ENCODE measurements at places on chromosomes 5 and 9.

- DNase-seq, result no peak
Observed at GRCh38 chr5:32443145-32443540, 1.4 kb downstream of the ZFR start.

- no peak for DNase-seq
Observed at GRCh38 chr5:17233488-17233887, 16.1 kb downstream of the BASP1 start.

DNA sequence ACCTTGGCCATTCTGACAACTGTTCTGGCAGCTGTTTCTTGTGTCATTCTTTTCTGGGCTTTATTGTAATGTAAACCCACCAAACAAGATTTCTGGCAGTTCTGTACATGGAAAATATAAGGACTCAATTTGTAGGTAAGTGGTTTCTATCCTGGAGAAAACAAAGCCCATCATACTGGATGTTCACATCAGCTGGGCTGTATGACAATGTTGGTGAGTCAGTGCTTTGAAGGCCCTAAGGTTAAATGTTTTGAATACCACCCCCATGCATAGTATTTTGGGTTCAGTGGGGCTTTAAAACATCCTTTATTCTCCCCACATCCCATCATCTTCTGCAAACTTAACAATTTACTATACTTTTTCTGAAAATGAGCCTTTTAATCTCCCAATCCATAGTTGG is 52.5 kb downstream of the SH3GL2 start:
- no peak for DNase-seq

GRCh38 chr5:135569755-135570452 is 8.9 kb downstream of the CXCL14 start:
- DNase-seq, result no peak

- DNase-seq, result no peak
Observed at GRCh38 chr5:157677931-157678330, 6.6 kb downstream of the C5orf52 start.

DNA sequence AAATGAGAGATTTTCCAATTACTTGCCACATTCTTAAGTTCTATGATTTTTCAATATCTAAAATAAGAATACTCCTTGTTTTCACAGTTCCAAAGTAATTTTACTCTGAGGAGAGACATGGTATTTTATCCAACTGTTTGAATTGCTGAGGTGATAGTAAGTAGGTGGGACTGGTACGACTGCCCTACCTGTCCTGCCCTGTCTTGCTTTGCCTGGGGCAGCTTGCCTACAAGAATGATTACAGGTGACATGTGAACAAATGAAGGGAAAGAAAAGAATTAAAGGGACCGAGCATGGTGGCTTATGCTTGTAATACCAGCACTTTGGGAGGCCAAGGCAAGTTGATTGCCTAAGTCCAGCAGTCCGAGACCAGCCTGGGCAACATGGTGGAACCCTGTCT is 41.6 kb upstream of the HMGCS1 start:
- DNase-seq, result no peak

GRCh38 chr5:99763021-99763774 is 772.0 kb upstream of the FAM174A start:
- no peak for DNase-seq

DNA sequence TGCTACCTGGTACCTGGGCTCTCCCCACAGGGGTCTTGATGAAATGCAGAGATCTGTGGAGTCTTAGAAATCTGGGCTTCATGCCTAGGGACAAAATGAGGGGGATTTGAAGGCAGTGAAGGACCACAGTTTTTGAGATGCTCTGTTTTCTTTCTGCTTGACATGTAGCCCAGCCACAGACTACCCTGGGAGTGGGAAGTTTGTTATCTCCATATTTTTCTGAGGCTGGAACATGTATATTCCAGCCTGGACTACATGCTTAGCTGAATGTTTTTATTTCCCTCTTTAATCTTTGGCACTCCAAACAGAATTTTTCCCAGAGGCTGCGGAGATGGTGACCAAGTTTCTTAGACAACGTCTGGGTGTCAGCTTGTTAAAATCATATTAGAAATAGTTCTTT is 252.9 kb downstream of the PAPPA start:
- DNase-seq, result no peak

- DNase-seq, result no peak
Observed at GRCh38 chr9:76366275-76366674, 28.0 kb downstream of the RFK start.

DNA sequence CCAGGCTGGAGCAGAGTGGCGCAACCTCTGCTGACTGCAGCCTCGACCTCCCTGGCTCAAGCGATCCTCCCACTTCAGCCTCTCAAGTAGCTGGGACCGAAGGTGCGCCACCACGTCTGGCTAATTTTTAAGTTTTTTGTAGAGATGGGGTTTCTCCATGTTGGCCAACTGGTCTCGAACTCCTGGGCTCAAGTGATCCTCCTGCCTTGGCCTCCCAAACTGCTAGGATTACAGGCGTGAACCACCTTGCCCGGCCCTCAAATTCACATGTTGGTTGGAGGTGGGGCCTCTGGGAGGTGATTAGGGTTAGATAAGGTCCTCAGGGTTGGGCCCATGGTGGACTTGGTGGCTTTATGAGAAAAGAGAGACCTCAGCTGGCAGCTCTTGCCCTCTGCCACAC is 10.1 kb downstream of the LCN12 start:
- no peak for DNase-seq

- no peak for DNase-seq
Observed at GRCh38 chr5:867300-867870, 16.6 kb upstream of the ZDHHC11 start.

- DNase-seq, result no peak
Observed at GRCh38 chr9:38700695-38701094, 19.2 kb downstream of the FAM240B start.

DNA sequence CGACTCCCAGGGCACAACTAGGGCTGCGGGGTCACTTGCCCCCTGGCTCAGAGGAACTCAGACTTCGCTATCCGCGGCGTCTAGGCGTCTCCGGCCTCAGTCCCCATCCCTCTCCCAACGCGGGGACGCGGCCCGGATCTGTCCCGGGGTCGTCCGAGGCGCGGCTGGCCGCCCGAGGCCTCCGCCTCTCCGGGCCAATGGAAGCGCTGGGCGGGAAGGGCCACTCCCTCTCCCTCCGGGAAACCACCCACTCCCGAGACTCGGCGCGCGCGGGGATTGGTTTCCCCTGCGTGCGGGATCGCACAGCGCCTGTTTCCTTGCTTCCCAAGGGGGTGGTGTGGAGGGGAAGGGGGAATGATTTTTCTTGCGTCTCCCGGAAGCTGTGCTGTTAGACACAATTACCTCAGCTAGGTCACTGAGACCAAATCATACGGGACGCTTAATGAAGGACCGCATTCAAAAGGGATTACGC is 38.3 kb downstream of the NR2F1 start:
- no peak for DNase-seq

DNA sequence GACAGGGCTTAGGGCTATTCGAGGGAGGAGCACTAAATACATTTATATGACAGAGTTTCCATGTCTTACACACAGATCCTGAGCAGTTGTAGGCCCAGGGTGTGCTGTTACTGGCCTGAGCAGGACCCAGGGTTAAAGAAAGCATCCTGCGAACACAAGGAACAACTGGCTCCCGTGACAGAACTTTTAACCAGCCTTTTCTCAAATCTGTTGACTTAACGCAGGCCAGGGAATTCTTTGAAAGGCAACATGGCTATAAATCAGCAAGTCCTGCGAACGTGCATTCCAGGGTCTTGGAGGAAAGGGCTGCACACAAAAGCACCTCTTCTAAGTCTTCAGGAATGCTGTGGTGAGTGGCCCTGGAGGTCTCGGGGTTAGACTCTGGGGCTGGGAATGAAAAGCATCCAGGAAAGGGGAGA is 45.2 kb upstream of the ANKRD55 start:
- no peak for DNase-seq

GRCh38 chr5:75509956-75510355 is 1.5 kb downstream of the CERT1 start:
- no peak for DNase-seq

GRCh38 chr9:121708768-121709488 is 57.5 kb downstream of the DAB2IP start:
- no peak for DNase-seq

GRCh38 chr5:2523180-2523579 is 228.3 kb downstream of the IRX2 start:
- DNase-seq, result no peak

- no peak for DNase-seq
Observed at GRCh38 chr5:111313017-111313724, 89.0 kb downstream of the CAMK4 start.

DNA sequence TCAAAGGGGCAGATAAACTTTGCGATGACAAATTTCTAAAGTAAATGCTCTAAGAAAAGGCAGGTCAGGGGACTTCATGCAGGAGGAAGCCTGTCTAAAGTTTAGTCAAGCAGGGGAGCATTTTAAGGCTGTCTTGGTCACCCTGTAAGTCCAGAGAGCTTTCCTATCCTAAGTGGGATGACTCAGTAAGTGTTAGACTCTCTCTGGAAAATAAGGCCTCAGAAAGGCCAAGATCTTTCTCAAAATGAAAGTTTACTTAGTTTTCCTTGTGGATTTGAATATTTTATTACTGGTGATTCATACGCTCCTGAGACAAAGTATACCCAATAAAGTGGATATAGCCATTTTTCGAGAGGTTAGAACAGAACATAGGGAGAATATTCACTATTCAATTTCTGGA is 806.9 kb upstream of the CDH9 start:
- no peak for DNase-seq

DNA sequence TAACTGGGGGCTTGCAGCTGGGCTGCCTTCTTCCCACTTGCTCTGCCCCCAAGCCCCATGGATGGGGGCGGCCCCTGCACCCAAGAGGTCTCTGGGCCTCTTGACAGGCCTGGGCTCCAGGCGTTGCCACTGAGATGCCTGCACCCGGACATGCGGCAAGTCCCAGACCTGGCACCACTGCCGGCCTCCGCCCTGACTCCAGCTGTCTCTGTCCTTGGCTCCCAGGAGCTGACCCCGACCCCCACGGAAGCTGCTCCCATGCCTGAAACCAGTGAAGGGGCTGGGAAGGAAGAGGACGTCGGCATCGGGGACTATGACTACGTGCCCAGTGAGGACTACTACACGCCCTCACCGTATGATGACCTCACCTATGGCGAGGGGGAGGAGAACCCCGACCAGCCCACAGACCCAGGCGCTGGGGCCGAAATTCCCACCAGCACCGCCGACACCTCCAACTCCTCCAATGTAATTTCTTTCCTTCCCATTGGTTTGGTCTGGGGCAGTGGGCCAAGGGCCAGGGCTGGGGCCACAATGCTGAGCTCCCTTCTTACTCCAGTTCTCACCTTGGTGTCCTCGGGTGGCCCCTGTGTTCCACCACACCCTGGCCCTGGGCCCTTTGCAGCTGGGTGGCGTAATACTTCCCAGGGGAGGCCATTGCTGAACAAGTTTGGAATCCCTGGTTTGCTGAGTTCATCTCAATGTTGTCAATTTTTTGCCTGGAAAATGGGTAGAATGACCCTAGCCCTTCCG is 88.6 kb downstream of the COL5A1 start:
- DNase-seq, result no peak

DNA sequence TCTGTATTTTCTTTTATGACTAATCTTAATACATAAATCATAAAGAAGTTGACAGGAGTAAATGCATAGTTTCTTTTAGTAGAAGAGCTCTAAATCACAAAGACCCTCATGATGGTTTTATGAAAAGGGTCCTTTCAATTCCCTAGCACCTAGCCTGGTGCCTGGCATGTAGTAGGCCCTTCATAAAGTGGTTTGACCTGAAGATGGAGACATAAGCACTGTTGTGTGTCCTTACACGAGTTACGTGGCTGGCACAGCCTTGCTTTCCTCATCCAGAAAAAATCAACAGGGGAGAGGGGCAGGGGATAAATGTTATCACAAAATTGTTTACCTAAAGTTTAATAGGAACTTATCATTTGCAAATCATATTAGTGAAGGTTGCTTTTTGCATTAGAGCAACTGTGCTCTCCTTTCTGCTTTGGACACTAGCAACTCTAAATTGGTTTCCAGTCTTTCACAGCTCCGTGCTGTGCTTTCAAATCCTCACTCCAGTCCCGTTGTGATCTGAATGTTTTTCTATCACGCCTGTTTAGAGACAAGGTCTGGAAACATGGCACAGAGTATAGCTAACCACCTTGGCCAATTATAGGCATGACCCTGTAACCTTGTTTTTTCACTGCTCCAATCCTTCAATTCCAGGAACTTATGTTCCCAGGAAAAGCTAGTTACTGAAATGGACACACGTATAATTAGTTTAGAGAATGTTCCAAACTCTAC is 55.7 kb downstream of the ARL15 start:
- DNase-seq, result no peak

GRCh38 chr5:65103756-65104440 is 335.2 kb downstream of the CWC27 start:
- DNase-seq, result no peak

DNA sequence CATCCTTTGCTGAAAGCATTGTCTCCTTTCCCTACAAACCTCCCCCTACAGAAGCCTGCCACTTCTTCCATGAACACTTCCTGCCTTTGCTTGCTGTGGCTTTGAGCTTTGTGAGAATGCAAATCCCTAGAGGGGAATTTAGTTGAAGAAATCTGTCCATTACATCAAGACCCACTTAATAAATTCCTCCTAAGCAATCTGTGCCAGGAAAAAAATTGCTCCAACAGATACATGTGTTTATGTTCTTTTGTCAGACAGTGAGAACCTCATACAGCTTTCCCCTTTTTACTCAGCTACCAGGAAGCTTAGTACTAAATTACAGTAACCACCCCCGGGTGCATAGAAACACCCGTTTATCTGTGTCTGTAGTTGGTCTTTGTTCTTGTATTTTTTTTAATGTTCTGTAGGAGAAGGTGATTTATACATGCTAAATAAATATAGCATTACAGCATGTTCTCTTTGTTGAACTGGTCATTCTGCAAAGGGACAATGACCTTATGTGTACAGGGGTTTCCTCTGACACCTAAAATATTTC is 43.9 kb downstream of the SH3TC2 start:
- no peak for DNase-seq

DNA sequence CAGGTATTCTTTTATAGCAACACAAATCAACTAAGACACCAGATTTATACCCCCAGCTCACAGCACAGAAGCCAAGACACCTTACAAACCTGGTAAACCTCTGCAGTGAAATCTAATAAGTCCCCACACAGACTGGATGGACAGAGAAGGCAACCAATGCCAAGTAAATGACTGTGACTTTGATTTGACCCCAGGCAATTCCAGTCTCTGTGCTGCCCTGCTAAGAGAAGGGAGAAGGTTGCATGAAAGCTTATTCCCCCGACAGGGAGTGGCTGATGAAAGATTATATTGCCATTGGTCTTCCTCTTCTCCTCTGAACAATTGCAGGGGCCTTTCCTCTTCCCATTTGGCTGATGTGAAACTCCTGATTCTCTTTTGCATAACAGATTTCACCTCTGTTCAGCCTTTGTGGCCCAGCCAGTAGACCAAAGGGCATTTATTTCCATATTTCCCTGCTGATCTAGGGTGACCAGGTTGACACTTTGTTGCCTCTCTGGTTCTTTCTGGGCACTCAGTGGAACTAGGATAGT is 107.6 kb downstream of the ADRB2 start:
- DNase-seq, result no peak

Data from activated gamma-delta T cell (primary cell).